ENCODE measurements at places on chromosomes 13 and 19. TPM values are rescaled to one million over a fixed set of nuclear protein-coding genes. Genes with fewer than 3 reads are reported as not detected.

The PSG2 gene
- not detected for total RNA-seq

The FOSB gene
- 7.9 TPM for total RNA-seq

- DNase-seq, result no peak
- no peak overlapping the region for H3K4me3 ChIP-seq
- H3K27ac ChIP-seq, result no peak overlapping the region
Observed at GRCh38 chr13:99058527-99059495, 80.9 kb upstream of the DOCK9 start.

DNA sequence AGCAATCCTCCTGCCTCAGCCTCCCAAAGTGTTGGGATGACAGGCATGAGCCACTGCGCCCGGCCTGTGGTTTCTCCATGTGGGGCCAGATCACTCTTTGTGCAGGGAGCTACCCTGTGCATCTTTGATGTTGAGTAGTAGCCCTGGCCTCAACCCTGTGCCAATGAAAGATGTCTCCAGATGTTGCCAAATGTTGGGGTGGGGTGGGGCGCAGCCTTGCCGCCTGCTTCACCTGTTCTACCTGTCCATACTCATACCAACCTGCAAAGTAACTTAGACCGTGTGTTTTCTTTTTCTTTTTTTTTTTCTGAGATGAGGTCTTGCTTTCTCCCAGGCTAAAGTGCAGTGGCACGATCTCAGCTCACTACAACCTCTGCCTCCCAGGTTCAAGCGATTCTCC lies 20.9 kb downstream of the IER2 start:
- H3K27me3 ChIP-seq, result no peaks in the 10 kb centered on the region
- no peak for DNase-seq
- no peak overlapping the region for H3K4me3 ChIP-seq
- peak overlapping the region; percentile 99 for H3K27ac ChIP-seq

DNA sequence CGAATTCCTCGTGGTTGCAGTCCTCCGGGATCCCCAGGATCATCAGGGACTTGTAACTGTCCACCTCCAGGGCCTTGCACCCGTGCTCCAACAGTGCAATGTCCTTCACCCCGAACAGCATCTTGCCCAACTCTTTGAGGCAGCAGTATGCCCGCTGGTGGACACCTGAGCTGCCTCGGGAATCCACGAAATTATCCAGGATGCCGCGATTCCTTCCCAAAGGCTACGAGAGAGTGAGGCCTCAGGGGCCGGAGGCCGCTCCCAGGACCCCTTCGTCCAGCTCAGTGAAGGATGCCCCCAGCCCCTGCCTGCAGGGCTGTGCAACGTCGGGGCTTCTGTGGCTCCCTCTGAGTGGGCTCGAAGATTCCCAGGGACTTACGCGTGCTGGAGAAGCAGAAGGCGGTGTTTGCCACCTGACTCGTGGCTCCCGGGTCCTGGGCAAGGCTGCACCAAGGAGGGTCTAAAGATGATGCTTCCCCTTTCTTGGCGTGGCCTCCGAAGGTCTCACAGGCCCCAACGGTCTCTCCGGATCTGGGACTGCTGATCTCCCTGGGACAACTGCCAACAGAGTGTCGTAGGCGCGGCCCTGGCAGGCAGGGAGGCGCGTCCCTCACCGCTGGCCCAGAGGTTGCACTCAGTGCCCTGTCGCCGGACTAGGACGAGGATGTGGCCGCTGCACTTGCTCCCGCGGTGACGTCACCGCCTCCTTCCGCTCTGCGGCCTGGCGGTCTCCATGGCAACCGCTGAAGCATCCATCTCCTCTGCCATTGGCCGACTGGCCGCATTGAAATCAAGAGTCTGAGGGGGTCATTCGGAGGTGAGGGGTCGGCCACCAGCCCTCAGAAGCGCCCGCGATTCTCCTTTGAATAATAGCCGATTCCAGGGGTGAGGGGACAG lies at the start of gene PNMA8C:
Gene PNMA8C, minus strand, starts transcription at position 698 of the 897 bp plus-strand sequence. Its CDS starts 577 bp downstream, at position 121.
- no peak for DNase-seq
- no peaks in the 10 kb centered on the region for H3K4me1 ChIP-seq
- no peak within 1 kb of the TSS for H3K4me3 ChIP-seq
- H3K27me3 ChIP-seq, result peaks cover 91% of the 10 kb centered on the region
- H3K27ac ChIP-seq, result no peak within 1 kb of the TSS

Data from PC-9 (cell line).